ENCODE measurements at places on chromosomes 1 and 21.

DNA sequence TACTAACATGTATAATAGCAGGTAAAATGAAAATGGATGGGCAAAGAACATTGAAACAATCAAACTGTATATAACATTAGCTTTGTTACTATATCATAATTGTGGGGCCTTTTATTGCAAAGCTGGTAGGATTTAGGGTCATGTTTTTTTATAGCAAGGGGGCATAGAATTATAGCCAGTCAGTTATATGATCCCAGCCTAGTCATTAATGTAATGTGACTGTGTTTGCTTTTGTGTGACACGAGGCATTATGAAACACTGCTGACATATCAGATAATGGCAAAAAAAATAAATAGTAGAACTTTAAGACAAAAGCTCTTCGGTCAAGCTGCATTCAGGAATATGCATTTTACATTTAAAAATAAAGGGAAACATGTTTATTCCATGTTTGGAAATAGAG is 81.3 kb upstream of the ZNF281 start:
- no peak for DNase-seq

- no peak for DNase-seq
Observed at GRCh38 chr1:61439234-61439633, 285.7 kb downstream of the TM2D1 start.

GRCh38 chr1:9435153-9435636 is 104.1 kb upstream of the SLC25A33 start:
- no peak for DNase-seq

DNA sequence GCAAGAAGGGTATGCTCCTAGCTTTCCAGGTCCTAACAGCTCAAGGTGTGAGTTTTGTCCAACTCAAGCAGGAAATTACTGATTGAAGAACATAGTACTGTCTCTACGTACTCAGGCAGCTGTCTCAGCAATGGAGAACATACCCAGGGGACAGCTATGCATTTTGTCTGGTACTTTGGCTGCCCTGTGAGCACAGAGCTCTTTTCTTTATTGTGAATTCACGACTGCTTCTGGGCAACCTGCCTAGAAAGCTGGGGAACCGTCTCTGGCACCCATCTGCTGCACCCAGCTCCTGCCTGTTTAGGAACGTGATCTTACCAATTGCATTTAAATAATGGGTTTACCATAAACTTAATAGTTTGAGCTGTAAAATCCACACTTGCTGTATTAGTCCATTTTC is 258.1 kb downstream of the HHAT start:
- DNase-seq: no peak

DNA sequence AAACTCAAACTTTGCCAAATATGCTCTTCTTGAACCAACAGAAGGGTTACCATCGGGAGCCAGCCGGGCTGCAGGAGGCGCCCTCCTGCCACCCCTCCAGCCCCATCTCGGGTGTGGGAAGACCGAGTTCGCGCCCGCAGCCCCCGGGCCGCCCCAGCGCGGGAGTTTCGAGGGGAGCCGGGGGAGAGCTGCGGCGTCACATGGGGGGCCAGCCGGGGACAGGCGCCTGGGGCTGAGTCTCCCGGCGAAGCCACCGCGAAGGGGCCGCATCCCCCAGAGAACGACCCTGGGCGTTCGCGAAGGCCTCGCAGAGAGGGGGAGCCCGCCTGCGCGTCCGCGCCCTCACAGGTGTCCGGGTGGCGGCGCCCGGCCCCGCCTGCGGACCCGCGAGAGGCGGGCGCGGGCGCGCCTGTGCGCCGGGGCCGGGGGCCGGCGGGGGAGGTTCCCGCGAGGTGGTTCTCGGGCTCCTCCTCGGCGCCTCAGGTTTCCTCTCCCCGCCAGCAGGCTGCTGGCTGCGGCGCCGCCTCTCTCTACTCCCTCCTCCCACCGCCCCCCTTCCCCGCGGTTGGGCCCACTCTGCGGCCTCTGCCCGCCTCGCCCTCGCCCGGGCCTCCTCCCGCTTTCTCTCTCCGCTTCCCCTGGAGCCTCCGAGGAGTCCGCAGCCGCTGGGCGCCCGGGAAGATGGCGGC is at the start of gene RAVER2:
Gene RAVER2, plus strand, starts transcription at position 584 of the 689 bp plus-strand sequence. Its CDS starts 98 bp downstream, at position 682.
- DNase-seq: peak; percentile 14

- no peak for DNase-seq
Observed at GRCh38 chr1:224408294-224408590, 26.4 kb downstream of the WDR26 start.

DNA sequence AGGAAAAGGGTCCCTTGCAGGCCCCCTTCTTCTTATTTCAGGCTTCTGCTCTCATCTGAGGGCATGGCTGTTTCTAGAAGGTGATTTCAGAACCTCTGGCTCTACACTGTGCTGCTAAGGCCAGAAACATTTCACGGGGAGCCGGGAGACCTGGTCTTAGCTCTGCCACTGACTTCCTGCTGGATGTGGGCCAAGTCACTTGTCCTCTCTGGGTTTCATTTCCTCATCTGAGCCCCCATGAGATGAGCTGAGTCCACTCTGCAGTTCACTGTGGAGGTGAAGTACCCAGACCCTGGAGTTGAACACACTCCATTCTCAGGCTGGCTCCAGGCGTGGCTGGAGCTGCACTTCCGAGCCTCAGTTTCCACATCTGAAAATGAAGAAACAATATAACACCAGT is 2.1 kb downstream of the PADI1 start:
- no peak for DNase-seq

- no peak for DNase-seq
Observed at GRCh38 chr1:8602471-8603219, 214.8 kb downstream of the RERE start.

- no peak for DNase-seq
Observed at GRCh38 chr1:110520827-110521226, 1.9 kb upstream of the KCNA10 start.

GRCh38 chr1:68975212-68975933 is 478.5 kb upstream of the DEPDC1 start:
- no peak for DNase-seq

GRCh38 chr1:21261551-21262292 is 28.5 kb downstream of the ECE1 start:
- DNase-seq: no peak

GRCh38 chr1:6111571-6111970 is 65.9 kb downstream of the KCNAB2 start:
- no peak for DNase-seq

- no peak for DNase-seq
Observed at GRCh38 chr1:85451236-85451830, 13.6 kb downstream of the DDAH1 start.

DNA sequence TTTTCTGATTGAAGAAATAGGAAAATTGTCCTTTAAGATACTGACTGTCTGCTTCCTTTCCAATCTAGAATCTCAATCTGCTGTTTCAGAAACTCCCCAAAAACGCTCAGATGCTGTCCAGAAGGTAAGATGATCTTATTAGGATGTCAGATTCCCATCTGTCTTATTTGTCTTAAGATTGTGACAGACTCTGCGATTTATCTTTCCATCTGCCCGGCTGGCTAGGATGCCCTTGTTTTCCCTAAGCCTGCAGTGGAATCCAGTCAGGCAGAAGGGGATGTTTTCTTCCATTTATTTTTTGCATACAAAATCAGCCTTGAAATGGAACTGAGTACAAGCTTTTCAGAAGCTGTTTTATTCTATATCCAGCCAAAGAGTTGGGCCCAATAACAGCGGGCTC is 96.5 kb downstream of the FMN2 start:
- no peak for DNase-seq

DNA sequence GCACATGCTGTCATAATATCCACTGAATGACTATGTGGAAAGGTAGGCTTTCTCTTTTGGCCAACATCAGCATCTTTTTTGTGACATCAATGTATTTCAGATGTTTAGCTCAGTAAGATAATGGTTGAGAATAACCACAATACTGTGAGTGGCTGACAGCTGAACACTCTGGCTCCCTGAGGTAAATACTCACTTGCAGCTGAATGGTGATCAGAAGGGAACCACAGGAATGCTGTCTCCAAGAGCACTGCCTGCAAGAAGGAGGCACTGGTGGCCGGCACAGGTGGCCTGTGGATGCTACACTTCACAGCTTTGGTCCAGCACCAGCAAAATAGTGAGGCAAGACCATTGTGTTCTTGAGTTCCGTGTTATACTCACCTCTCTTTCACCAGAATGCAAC is 118.7 kb upstream of the PPM1J start:
- DNase-seq: no peak

GRCh38 chr21:36059823-36060158 is 535 bp downstream of the SETD4 start:
- DNase-seq: no peak

- no peak for DNase-seq
Observed at GRCh38 chr1:66933887-66934700, 9.3 kb downstream of the MIER1 start.

DNA sequence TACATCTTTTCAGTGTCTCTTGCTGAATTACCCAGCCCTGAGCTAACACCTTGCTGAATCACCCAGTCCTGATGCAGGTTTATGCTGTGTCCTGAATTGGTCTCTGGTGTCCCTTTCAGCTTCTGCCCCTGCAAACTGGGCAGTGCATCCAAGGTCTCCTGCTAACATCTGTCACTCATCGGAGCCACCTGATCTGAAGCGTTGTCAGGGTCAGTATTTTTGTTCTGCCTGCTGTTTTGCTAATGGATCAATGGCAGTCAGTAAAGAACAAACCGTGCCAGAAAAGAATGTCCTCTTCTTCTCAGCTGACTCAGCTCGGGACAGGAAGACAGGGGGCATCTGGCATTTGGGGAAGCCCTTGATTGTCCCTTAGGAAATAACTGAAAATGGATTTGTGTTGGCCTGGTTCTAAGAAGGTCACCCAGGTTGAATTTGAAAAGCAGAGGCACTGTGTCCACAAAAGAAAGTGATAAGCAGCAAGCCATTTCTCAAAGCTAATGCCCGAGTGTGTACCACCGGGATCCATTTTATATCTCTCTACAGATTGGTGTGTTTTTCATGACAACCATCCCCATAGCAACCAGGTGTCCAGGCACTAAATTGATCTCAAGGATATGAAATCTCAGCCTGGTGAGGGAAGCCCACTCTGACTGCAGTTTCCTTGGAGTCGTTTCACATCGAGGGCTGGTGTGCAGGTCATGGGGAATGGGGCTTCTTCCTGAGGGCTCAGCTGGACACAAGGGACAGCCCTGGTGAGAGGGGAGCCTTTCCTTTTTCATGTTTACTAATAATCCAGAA is 109.7 kb upstream of the IRF2BP2 start:
- no peak for DNase-seq

DNA sequence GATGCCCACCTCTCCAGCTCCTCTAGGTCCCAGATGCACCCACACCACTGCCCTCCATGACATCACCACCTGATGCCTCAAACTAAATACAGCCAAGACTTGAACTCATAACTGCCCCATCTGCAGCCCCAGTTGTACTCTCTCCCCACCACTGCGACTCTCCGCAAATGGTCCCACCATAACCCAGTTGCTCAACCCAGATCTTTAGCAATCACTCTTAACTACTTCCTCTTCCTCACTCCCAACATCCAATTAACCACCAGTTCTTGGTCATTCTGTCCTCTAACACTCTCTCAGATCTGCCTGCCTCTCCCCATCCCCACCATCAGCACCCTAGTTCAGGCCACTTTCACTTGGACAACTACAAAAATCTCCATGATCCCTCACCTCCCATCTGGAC is 36.8 kb upstream of the PLA2G2C start:
- no peak for DNase-seq

GRCh38 chr1:22111115-22111514 is 31.8 kb downstream of the WNT4 start:
- DNase-seq: no peak

GRCh38 chr1:11600836-11601235 is 53.4 kb downstream of the FBXO2 start:
- no peak for DNase-seq

DNA sequence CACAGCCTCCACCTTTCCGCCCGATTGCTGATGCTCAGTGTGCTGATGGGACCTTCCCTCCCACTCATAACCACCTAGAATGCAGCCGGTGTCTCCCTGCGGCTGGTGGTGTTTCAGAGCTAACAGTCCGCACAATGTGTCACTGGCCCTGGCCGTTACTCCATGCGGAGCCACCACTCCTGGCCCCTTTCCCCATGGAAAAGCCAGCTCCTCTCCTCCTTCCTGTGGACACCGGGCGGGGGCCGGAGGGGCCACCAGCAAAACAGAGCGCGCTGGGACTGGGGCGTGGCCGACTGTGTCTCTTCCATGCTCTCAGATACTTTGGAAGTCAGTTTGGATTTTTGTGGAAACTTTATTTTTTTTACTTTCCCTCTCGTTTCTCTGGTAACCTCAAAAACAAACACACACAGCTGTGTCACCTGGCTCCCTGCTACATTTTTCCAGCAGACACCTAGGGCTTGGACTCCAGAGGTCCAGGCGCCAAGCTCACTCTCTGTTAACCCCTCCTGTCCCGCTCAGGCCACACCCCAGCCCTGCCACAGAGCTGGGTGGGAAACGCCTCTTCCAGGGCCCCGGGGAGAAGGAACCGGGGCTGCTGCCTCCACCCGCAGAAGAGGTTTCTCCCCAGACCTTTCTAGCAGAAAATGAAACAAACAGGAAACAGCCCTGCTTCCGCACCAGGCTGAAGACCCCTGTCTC is 32.5 kb upstream of the COL6A2 start:
- no peak for DNase-seq

GRCh38 chr21:31450980-31451379 is 106.9 kb upstream of the TIAM1 start:
- DNase-seq: no peak

GRCh38 chr1:201259476-201260235 is 23.6 kb upstream of the PKP1 start:
- DNase-seq: no peak

DNA sequence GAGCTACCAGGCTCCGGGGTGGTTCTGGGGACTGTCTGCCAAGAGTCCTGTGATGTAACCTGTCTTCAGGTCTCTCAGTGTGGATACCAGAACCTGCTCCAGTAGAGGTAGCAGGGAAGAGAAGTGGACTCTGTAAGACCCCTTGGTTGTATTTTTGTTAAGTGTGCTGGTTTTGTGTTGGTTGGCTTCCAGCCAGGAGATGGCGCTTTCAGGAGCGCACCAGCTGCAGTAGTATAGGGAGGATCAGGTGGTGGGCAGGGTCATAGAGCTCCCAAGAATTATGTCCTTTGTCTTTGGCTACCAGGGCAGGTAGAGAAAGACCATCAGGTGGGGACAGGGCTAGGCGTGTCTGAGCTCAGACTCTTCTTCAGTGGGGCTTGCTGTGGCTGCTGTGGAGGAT is 1147.2 kb upstream of the ADGRL4 start:
- DNase-seq: no peak

DNA sequence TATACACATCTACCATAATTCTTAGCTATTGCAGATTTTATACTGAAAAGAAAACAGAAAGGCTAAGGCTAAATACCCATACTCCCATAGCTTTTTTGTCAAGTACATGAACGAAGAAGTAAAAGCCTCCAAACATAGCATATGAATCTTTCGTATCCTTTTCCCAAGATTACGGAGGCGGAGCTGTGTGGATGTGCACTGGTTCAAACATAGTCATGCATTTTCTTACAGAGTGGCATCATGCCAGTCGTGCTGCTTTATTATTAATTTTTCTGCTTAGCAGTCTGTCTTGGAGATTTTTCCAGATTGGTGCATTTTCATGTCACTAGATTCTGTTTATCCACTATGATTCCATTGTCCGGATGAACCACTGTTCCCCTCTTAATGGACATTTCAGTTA is 118.7 kb upstream of the RUNX3 start:
- DNase-seq: no peak
